ENCODE measurements at places on chromosomes 6 and 20.

DNA sequence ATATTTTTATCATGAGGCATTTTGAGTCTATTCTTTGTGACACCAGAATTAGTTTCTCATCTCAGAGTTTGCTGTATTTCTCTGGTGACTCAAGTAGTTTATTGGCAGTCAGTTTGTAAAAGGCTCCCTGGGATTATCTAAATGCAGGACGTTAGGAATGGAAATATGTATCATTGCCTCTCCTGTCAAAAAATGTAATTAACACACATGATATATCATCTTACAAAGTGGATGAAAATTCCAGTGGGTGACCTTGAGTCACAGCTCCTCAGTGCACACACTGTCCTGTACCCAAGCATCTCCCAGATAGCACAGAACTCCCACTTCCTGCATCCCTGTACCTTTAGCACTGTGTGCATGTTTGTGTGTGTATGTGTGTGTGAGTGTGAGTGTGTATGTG lies 258.6 kb downstream of the LAMA2 start:
- no peak for DNase-seq

GRCh38 chr6:27176096-27176495 lies 71.4 kb upstream of the PRSS16 start:
- no peak for DNase-seq

- DNase-seq: no peak
These were observed 19.5 kb upstream of the FAM8A1 start for GRCh38 chr6:17580518-17581048.

GRCh38 chr20:55515832-55516231 lies 489.5 kb downstream of the CBLN4 start:
- no peak for DNase-seq

- no peak for DNase-seq
These were observed 19.9 kb upstream of the CCN6 start for GRCh38 chr6:112033791-112034615.

DNA sequence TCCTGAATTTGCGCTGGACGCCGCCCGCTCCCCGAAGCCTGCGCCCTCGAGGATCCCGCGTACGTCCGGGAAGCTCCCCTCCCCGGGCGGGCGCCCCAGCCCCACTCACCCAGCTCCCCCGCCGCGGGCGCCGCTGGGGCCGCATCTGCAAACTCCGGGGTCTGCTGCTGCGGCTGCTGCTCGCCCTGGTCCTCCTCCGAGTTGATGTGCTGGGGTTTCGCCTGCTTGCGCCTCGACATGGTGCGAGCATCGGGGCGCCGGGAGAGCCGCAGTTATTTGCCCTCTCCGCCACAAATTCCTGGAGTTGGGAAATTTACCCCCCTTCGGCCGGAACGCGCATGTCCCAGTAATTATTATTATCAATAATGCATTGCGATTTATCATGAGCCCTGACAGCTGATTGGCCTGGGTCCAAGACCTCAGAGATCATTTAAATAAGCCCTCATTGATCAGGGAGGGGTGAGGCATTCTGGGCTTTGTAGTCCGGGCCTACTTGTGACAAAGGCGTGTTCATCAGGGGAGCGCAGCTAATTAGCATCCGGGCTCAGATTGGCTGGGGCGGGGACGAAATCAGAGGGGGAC lies at the start of gene SALL4:
SALL4 (minus strand) TSS at position 352 of the 582 bp plus-strand sequence; CDS start at position 239, 113 bp downstream.
- DNase-seq: no peak

DNA sequence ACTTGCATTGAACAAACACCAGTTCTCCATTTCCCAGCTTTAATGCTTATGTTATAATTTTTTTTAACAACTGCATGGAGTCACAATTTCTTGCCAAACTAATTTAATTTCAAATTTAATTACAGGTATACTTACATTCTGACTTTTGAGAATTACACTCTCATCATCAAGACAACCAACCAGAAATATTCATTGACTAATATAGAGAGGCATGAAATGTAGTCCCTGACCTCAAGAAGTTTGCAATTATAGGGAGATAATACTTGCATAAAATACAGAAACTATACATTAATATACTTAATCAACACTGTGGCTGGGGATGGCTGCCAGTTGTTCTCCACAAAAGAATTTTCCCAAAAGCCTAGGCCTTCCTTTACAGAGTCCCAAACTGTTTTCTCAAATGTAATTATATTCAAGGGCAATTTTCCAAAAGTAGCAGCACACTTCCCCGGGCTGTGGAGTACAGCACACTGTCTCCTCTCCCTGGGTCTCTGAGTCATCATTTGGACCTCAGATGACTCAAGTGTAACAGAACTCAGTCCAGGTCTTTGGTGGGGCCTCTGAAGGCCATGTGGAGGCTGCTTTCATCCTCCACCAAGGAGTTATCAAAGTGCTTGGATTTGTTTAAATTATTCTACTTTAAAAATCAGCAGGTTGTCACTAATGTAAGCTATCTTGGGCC lies 114.1 kb downstream of the KIF16B start:
- no peak for DNase-seq

- DNase-seq: no peak
These were observed 6.8 kb upstream of the RBL1 start for GRCh38 chr20:37102571-37102970.

GRCh38 chr6:1665214-1665613 lies 55.5 kb downstream of the FOXC1 start:
- DNase-seq: peak; percentile 70

- DNase-seq: no peak
These were observed 155.1 kb downstream of the CD83 start for GRCh38 chr6:14272737-14273085.

GRCh38 chr20:2919518-2920245 lies 46.4 kb downstream of the PTPRA start:
- DNase-seq: no peak

GRCh38 chr20:46122516-46123481 lies 4.7 kb downstream of the CD40 start:
- no peak for DNase-seq

- no peak for DNase-seq
These were observed 1.2 kb downstream of the SAYSD1 start for GRCh38 chr6:39113788-39114187.

DNA sequence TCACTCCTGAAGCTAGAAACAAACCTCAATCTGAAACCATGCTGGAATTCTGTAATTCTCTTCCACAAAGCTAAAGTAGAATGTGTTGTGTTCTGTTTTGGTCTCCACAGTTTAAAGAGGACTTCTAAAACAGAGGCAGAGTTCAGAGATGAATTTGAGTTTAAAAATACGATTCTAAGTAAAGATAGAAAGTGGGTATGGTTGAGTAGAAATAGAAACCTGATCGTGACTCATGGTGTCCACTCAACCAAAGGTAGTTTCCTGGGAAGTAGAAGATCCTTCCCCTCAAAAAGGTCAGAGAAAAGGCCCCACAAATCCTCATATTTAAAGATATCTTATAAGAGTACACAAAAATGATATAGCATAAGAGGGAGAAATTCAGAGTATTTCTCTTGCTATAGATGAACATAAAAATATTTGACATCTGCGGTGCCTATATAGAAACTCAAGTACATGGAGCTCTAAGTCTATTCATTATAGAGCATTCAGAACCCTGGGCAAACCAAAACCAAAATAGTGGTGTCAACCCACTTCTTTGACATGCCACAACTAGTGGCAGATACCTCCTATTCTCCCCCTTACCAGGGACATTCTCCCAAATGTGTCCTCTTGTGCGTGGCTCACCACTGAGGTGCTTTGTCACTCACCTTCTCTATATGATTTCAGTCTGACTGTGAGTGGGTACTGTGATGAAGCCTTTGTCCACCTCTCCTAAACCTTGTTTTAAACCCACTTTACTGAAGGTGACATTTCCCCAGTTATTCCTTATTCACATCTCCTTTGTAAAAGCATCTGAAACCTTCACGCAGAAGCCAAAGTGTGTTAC lies 84.5 kb downstream of the PLCB1 start:
- no peak for DNase-seq

DNA sequence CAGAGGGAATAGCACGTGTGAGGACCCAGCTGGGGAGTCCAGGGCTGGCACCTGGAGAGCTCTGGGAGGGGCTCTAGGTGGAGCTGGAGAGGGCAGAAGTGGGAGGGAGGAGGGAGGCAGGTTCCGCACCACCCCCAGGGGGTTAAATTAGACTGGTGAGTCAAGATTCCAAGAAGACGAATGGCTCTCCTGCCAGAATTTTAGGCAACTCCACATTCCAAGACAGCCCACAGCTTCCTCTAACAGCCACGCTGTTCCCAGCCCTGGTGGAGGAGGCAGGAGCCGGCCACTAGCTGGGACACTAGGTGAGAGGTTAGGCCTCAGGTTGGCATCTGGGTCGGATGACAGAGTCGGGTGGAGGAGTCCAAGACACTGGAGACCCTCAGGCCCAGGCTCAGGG lies 60.2 kb downstream of the TFAP2C start:
- DNase-seq: no peak

DNA sequence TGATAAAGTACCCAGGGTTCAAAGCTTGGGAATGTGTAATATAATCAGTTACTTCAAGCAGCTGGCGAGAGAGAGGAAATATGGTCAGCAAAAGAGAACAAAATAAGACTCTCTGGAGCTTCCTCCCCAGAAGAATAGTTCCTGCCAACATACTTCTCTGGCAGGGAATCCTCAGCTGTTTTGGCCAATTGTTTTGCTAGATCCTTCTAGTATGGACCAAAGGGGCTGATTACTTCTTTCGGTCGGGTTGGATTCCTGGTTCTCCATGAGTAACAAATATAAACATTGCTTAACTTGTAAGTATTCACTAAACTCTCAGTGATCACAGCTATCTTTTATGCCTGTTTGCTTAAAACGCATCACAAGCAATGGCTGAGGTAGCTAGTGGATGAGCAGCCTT lies 31.4 kb upstream of the FBXO9 start:
- no peak for DNase-seq

DNA sequence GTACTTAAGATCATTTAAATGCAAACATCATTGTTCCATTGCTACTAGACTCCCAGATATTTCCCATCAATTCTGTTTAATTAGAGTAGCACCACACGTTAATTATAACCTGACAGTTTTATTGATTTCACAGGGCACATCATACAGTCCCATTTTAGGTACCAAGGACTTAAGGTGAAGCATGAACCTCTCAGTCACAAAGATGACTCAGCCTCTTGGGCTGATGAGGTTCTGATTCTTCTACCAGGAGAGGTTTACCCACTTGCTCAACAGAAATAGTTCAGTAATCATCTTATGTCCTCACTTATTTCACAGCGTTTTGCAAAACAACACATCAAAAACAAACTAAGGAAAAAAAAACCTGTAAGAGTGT lies 98.5 kb downstream of the HIVEP2 start:
- no peak for DNase-seq

DNA sequence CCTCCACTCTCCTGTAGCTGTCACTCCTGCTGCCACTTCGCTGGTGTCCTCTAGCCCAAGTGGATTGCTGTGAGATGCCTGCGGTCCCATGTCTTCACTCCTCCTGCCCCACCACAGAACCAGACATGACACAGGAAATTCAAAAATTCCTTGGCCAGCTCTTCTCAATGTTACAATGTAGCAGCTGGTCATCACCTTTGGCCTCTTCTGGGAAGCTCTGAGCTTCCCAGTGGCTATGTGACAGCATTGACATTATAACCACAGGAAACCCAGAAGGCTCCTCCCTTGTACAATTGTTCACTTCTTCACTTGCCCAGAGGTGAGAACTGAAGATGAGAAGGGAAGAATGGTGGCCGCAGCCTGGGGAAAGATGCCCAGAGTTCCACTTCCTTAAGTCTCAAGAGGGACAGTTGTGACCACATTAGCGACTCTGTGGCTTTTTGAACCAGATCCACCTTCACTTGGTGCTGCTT lies 76.1 kb upstream of the NAA20 start:
- no peak for DNase-seq

DNA sequence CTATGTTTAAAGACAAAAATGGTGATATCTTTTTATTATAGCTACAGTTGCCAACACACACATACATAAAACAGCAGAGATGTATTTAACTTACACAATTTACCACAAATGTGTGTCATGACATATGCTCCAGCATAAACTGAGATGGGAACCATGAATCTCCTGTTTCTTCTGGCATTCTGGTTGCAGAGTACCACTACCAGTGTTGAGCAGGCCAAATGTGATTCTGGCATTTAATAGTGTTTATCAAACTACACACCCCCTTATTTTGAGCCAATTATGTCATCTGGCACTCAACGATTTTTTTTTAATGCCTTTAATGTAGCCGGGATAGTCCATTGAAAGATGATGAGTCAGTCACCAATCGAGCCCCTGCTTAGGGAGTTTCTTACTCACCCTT lies 59.0 kb upstream of the TPD52L1 start:
- DNase-seq: no peak

GRCh38 chr6:3414327-3415081 lies 42.3 kb downstream of the SLC22A23 start:
- no peak for DNase-seq

GRCh38 chr6:151704383-151704782 lies 103.1 kb upstream of the ESR1 start:
- DNase-seq: no peak

- no peak for DNase-seq
These were observed 271.1 kb downstream of the CDH4 start for GRCh38 chr20:61523145-61523544.

- DNase-seq: no peak
These were observed 30.7 kb downstream of the PTPN1 start for GRCh38 chr20:50540620-50541605.

GRCh38 chr6:160344271-160344670 lies 3.9 kb upstream of the SLC22A3 start:
- DNase-seq: no peak

GRCh38 chr6:117169064-117169665 lies 96.2 kb upstream of the VGLL2 start:
- DNase-seq: no peak

DNA sequence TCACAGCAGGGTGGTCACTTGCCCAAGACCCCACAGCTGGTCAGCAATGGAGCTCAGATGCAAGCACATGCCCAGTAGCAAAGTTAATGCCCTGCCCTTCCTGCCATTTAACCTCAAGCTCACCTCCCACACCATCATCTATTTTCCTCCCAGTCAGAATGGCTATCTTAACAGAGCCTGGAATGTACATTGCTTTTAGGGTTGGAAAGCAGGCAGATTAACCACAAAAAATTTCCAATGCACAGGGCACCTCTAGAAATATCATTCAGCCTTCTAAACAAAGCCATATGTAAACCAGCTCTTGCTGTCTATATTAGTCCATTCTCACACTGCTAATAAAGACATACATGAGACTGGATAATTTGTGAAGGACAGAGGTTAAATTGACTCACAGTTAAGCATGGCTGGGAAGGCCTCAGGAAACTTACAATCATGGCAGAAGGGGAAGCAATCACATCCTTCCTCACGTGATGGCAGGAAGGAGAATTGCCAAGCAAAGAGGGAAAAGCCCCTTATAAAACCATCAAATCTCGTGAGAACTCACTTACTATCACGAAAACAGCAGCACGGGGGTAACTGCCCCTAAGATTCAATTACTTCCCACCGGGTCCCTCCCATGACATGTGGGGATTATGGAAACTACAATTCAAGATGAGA lies 106.9 kb downstream of the FYN start:
- no peak for DNase-seq

DNA sequence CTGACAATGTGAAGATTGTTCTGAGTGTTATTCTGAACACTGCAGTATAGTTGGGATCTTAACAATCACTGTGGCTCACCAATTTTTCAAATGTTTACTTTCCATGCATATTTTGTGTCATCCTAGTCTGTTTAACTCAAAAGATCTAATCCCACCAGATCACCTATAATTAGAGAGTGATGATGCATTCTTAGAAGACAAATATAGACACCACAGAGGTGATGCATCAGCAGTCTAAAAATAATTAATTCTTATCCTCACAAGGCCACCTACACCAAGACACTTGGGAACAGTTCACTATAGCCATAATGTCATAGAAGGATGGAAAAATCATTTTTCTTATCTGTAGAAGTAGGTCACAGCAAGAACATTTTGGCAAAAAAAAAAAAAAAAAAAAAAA lies 154.8 kb downstream of the UBE3D start:
- DNase-seq: no peak

- no peak for DNase-seq
These were observed 56.0 kb downstream of the ADGRB3 start for GRCh38 chr6:68691120-68691519.

Data from germinal center (tissue), 1 donor.